ENCODE measurements at places on chromosomes 6 and 20.

DNA sequence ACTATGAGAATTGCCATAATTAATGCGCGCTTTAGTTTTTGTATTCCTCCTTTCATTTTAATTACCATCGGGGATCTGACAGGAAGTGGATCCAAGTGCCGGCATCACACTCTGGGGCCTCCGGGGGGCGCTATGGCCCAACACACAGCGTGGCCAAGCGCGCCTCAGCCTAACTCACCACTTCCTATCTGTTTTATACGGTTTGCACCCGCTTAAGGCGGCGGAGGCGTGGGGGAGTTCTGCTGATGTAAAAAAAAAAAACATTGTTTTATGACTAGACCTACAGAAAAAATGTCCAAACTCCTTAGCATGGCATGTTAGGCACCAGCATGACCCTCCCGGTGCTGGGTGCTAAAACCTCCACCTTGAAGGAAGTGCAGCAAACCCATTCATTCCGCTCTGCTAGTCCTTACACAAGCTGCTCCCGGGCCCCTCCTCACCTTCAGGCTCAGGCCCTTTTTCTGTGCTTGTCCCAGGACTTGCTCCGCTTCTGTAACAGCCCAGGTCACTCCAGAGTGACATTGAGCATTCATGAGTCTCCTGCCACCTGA is 4.5 kb upstream of the EBF4 start:
- peak; percentile 71 for DNase-seq

DNA sequence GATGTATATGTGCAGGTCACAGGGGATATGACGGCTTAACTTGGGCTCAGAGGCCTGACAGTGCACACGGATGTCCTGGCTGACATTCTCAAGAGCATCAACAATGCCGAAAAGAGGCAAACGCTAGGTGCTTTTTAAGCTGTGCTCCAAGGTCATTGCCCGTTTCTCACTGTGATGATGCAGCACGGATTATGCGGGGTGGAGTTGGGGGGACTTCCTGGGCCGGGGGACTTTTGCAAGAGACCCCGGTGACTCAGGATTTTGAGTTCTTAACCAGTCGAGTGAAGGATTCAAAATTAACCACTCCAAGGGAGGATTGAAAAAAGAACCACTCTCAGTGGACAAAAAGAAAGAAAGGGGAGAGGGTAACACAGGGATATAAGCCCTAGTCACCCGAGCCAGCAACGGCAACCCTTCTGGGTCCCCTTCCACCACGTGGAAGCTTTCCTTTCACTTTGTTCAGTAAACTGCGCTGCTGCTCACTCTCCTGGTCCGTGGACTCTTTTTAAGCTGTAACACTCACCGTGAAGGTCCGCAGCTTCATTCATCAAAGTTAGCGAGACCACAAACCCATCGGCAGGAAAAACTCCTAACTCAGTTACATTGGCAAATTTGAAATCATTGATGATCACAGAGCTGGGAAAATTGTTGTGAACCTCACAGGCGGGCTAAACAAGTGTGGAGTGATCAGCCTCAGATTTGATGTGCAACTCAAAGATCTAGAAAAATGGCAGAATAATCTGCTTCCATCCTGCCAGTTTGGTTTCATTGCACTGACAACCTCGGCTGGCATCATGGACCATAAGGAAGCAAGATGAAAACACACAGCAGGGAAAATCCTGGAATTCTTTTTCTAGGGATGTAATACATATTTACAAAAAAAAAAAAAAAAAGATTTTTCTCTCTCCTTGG is 199.3 kb downstream of the ARID1B start:
- no peak for DNase-seq

DNA sequence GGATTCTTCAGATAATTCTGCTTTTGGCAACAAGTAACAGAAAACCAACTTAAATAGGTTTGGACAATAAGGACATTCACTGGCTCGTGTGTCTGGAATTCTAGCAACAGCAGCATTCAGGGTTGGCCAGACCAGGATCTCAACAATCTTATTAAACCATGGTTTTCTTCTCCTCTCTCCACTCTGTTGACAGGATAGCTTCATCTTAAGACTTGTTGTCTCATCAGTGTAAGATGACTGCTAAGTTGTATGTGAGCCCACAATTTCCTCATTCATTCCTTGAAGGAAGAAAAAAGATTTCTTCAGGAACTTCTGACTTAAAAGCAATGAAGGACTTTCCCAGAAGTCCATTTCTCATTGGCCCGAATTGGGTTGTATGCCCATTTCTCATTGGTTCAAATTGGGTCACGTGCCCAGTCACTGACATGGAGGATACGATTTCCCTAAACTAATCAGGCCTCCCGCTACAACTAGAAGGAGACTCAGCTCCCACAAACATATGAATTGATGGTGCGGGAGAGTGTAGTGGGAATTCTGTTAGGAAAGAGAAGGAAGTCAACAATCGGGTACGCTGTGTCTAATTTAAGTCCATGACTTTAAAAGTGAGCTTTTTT is 83.7 kb downstream of the SLC22A3 start:
- DNase-seq, result no peak

DNA sequence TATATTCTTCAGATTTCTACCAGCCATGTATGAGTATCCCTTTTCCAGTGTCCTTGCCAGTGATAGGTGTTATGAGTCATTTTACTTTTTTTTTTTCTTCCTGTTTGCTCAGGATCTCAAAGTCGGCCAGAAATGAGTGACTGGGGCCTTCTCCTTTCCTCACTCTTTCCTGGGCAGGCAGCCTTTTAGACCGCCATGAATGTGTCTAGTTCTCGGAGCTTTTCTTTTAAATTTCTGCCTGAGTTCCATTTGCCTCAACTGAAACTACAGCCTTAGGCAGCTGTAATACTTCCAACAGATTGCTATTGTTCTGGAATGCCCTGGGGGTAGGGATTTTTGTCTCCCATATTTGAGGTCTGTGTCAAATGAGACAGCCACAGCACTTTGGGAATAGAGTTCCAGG is 83.7 kb downstream of the STXBP5 start:
- DNase-seq, result no peak

GRCh38 chr6:30074331-30075093 is 1.1 kb downstream of the RNF39 start:
- DNase-seq, result no peak

GRCh38 chr20:40462566-40462965 is 226.5 kb downstream of the MAFB start:
- no peak for DNase-seq

DNA sequence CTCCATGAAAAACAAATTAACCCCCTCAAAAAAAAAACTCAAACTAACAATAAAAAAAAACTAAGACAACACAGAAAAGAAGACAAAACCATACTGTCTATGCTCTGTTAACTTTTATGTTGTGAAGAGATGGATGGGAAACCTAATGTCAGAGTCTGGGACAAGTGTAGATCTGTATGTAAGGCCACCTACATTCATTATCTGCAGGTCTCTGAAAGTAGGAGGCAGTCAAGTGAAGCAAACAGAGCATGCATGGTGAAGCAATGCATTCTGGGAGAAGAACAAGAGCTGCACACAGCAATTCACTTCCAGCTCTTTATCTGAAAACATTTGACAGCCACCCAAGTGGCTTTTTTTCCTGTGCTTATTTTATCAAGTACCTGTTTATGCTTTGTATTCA is 452.0 kb downstream of the EPHA7 start:
- DNase-seq, result no peak

GRCh38 chr20:33875534-33876026 is 64.4 kb downstream of the CHMP4B start:
- DNase-seq, result no peak

- DNase-seq, result no peak
Measured at GRCh38 chr20:63066506-63067265, 59.9 kb upstream of the BHLHE23 start.

- no peak for DNase-seq
Measured at GRCh38 chr6:41519745-41520699, 26.2 kb upstream of the FOXP4 start.

DNA sequence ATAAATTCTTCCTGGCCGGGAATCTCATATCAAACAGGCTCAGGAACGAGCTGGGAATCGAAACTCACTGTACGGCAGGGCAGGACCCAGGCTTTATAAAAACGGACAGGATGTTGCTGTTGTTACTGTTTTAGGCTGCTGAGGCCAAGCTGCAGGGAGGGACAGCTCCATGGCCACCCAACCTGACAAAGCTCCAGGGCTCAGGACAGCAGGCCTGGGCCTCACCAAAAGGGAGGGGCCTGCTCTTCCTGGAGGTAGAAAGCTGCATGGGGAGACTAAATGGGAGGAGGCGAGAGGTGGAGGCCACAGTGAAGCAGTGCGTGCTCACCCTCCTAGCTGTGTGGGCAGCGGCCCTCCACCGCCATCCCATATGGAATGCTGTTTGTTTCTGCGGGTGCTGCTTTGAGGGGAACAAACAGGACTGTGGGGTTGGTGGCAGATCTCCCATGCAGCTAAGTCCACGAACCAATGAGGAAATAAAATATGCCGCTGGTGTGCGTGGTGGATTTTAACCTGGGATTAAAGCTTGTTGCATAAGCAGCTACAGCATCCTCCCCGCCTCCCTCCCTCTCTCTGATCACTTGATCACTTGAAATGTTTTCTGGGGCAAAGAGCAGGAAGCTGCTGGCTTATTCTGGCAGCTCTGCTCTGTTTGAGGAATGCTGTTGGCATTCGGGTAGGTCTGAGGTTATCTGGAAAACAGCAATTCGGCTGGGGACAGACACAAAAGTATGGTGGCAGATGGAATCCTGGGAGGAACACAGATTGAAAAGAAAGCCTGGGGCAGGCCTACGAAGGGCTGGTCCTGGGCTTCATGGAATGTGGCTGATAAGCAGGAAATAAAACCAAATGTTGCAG is 2.4 kb upstream of the ZMYND8 start:
- no peak for DNase-seq

DNA sequence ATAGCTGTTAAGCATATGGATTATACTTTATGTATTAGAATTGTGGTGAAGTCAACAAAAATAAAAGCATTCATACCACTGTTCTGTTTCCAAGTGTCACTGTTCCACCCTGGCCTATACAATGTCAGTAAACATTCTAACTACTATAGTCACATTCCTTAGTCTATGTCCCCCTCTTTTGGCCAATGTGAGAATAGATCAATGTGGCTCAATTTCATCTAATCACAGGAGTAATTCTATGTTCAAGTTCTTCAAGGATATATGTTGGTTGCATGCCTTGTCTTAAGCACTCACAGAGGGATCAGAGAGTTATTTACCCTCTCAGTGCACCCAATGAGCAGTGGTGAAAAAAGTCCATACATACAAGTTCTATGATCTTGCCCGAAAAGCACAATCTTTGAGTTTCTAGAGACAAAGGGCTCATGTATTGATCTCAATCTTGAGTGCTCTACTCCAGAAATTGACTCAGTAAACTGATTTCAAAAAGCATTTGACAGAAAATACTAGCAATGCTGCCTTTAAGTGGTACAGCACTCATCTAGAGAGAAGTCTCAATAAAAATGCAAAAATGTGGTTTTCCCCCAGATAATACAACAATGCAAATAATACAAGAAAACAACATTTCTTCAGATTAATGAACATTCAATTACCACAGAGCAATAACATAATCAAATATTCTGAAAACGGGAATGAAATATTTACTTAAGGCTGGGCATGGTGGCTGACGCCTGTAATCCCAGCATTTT is 16.5 kb downstream of the SMLR1 start:
- no peak for DNase-seq

DNA sequence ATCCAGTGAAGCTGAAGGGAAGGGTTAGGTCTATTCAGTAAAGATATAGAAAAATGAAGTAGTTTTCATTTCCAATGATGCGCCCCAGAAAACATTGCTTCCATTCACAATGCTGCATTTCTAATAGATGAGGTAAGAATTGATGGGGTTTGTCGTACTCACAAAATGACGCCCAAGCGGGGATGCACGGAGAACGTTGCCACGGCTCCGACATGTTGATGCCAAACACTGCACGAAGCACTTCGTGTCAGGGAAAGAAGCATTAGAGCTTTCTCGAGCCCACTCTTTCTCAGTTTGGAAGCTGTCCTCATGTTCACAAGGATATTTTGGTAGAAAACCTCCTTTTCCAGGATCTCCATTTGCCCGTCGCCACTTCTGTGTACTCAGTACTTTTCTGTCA is 21.6 kb upstream of the MAFB start:
- no peak for DNase-seq

DNA sequence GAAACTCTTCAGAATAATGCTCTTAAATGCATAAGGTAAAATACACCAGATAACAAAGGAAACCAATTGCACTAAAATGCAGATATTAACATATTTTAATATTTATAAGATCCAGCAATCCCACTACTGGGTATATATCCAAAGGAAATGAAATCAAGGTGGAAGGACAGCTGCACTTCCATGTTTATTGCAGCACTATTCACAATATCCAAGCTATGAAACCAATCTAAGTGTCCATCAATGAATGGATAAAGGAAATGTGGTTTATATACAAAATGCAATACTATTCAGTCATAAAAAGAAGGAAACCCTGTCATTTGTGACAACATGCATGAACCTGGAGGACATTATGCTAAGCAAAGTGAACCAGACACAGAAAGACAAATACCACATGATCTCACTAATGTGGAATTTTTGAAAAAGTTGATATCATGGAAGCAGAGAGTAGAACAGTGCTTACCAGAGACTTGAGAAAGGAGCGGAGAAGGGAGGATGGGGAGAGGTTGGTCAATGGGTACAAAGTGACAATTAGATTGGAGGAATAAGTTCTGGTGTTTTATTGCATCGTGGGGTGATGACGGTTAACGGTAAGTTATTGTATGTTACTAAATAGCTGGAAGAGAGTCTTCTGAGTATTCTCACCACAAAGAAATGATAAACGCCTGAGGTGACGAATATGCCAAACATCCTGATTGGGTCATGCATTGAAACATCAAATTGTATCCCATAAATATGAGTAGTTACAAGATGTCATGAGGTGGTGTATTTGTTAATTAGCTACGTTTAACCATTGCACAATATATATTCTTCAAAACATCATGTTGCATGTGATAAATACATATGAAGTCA is 37.9 kb upstream of the RNF24 start:
- no peak for DNase-seq

DNA sequence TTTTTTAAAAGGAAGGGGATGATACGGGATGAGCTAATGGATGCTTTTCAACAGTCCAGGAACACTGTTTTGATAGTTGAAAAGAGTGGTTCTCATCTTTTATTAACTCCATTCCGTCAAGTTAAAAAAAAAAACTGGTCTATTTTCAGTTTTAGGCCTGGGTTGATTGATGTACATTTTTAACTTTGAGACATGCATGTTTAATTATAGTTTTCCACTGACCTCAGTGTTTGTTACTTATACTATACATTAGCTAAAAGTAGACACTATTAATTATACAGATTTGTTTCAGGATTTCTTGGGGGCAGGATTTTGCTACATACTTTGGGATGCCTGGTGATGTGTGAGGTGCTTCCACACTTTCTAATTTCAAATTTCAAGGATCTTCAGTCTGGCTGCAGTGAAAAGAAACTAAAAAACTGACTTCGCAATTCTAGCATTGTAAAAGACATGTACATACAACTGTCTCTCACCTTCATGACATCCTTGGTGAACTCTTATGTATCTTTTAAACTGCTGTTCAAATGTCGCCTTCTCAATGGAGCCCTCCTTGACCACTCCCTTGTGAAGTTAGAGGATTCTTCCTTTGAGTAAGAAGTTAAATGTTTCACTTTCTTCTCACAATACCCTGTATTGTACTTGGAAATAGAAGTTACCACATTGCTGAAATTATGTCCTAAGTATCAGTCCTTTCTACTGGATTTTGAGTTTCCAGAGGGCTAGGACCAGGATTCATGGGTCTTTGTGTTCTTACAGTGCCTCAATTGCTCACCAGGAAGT is 101.7 kb downstream of the TSHZ2 start:
- DNase-seq, result no peak
